ENCODE measurements at places on chromosomes 11 and 22. TPM values are rescaled to one million over a fixed set of nuclear protein-coding genes. Genes with fewer than 3 reads are reported as not detected.

GRCh38 chr22:40491990-40492631 lies 121.7 kb downstream of the SGSM3 start:
- H3K36me3 ChIP-seq, result no peaks in the 10 kb centered on the region
- H3K4me3 ChIP-seq, result no peak overlapping the region
- no peak for DNase-seq
- no peaks in the 10 kb centered on the region for H3K27me3 ChIP-seq

- H3K4me1 ChIP-seq, result no peaks in the 10 kb centered on the region
- no peak for DNase-seq
- H3K36me3 ChIP-seq, result no peaks in the 10 kb centered on the region
- no peak overlapping the region for H3K27ac ChIP-seq
Measured at GRCh38 chr11:77142091-77142975, 14.3 kb downstream of the MYO7A start.

DNA sequence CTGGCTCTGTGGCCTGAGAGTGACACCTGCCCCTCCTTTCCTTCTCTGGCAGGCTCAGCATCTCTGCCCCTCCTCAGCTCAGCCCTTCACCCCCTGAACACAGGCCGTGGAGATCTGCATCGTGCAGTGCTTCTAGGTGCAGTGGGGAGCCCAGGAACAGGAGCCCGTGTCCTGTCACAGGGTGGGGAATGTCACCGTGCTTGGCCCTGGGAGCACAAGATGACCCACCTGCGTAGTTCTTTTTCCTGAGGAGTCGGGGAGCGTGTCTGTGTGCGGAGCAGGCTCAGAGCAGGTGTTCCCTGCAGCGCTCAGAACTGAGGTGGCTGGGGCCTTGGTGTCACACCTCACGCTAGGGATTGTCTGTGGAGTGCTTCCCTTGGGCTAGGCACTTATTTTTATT lies 10.6 kb downstream of the TBC1D22A start:
- peaks cover 28% of the 10 kb centered on the region for H3K4me1 ChIP-seq
- 0 out of 2 replicates have a peak overlapping the region, but pooled peaks have one; percentile 14 for H3K27ac ChIP-seq
- H3K36me3 ChIP-seq, result no peaks in the 10 kb centered on the region
- DNase-seq, result no peak
- H3K4me3 ChIP-seq, result no peak overlapping the region

GRCh38 chr22:28051091-28051786 lies 132.2 kb upstream of the PITPNB start:
- H3K36me3 ChIP-seq, result no peaks in the 10 kb centered on the region
- no peak overlapping the region for H3K4me3 ChIP-seq
- H3K27ac ChIP-seq, result no peak overlapping the region
- H3K4me1 ChIP-seq, result no peaks in the 10 kb centered on the region

DNA sequence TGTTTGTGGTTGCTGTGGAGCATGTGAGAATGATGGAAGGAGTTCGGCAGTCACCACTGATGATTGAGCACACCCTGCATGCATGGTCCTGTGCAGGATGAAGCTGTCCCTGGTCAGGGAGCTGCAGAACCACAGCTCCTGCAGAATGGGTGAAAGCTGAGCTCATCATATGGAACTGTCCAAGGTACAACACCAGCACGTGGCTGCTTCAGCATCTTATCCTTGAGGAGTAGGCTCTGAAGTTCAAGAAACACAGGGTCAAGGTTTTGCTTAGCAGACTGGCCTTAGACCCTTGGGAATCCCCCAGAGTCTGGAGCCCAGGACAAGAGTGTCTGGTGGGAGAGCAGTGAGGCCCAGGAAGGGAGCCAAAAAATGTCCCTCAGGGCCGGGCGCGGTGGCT lies 182.4 kb upstream of the LARGE1 start:
- no peaks in the 10 kb centered on the region for H3K36me3 ChIP-seq
- no peak overlapping the region for H3K4me3 ChIP-seq
- no peak overlapping the region for H3K27ac ChIP-seq

- H3K27ac ChIP-seq, result no peak overlapping the region
- no peak for DNase-seq
- H3K27me3 ChIP-seq, result no peaks in the 10 kb centered on the region
- H3K4me1 ChIP-seq, result no peaks in the 10 kb centered on the region
Measured at GRCh38 chr11:131483453-131483852, 113.0 kb downstream of the NTM start.

- H3K4me1 ChIP-seq, result no peaks in the 10 kb centered on the region
- H3K27ac ChIP-seq, result no peak overlapping the region
- no peak for DNase-seq
- H3K36me3 ChIP-seq, result no peaks in the 10 kb centered on the region
- H3K27me3 ChIP-seq, result no peaks in the 10 kb centered on the region
Measured at GRCh38 chr11:61472282-61472681, 36.3 kb upstream of the LRRC10B start.

MMP3 gene
- total RNA-seq, result not detected

GRCh38 chr22:31086703-31087330 lies 5.7 kb downstream of the SMTN start:
- DNase-seq, result peak; percentile 30
- H3K4me1 ChIP-seq, result peaks cover 18% of the 10 kb centered on the region
- no peaks in the 10 kb centered on the region for H3K36me3 ChIP-seq

- H3K36me3 ChIP-seq, result no peaks in the 10 kb centered on the region
- H3K27ac ChIP-seq, result no peak overlapping the region
- no peaks in the 10 kb centered on the region for H3K4me1 ChIP-seq
- no peak overlapping the region for H3K4me3 ChIP-seq
Measured at GRCh38 chr22:39941601-39942000, 18.6 kb upstream of the TMA7B start.

- no peak for DNase-seq
- no peak overlapping the region for H3K4me3 ChIP-seq
Measured at GRCh38 chr22:47046411-47047065, 284.1 kb downstream of the TBC1D22A start.

- H3K4me1 ChIP-seq, result no peaks in the 10 kb centered on the region
- peaks cover 22% of the 10 kb centered on the region for H3K27me3 ChIP-seq
- no peak for DNase-seq
- H3K4me3 ChIP-seq, result no peak overlapping the region
Measured at GRCh38 chr11:116122697-116123472, 618.7 kb upstream of the CADM1 start.

DNA sequence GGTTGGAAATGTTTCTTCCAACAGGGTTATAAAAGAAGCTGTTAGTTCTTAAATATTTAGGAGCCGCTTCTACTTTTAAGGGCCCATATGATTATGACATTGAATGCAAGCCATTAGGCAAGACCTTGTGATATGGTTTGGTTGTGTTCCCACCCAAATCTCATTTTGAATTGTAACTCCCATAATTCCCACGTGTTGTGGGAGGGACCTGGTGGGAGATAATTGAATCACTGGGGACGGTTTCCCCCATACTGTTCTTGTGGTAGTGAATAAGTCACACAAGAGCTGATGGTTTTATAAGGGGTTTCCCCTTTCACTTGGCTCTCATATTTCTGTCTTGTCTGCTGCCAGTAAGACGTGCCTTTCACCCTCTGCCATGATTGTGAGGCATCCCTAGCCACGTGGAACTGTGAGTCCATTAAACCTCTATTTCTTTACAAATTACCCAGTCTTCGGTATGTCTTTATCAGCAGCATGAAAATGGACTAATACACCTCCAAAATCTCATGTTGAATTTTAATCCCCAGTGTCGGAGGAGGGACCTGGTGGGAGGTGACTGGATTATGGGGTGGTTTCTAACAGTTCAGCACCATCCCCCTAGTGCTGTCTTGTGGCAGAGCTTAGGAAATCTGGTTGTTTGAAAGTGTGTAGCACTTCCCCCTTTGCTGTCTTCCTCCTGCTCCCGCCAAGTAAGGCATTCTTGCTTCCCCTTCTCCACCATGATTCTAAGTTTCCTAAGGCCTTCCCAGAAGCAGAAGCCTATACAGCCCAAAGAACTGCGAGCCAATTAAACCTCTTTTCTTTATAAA lies 4.3 kb downstream of the CD59 start:
- H3K36me3 ChIP-seq, result peaks cover 32% of the 10 kb centered on the region
- H3K27me3 ChIP-seq, result no peaks in the 10 kb centered on the region
- peak; percentile 8 for DNase-seq
- H3K4me1 ChIP-seq, result peaks cover 40% of the 10 kb centered on the region
- no peak overlapping the region for H3K27ac ChIP-seq

- H3K27me3 ChIP-seq, result no peaks in the 10 kb centered on the region
- no peak overlapping the region for H3K4me3 ChIP-seq
- H3K4me1 ChIP-seq, result no peaks in the 10 kb centered on the region
- no peaks in the 10 kb centered on the region for H3K36me3 ChIP-seq
- no peak for DNase-seq
- H3K27ac ChIP-seq, result no peak overlapping the region
Measured at GRCh38 chr11:10622108-10622507, 53.6 kb upstream of the LYVE1 start.

GRCh38 chr11:20937826-20938225 lies 268.4 kb downstream of the NELL1 start:
- no peak overlapping the region for H3K4me3 ChIP-seq
- no peaks in the 10 kb centered on the region for H3K36me3 ChIP-seq
- H3K27me3 ChIP-seq, result peaks cover 4% of the 10 kb centered on the region
- no peak overlapping the region for H3K27ac ChIP-seq
- no peak for DNase-seq

- no peaks in the 10 kb centered on the region for H3K27me3 ChIP-seq
- H3K27ac ChIP-seq, result peak overlapping the region; percentile 52
- H3K4me3 ChIP-seq, result no peak overlapping the region
- no peaks in the 10 kb centered on the region for H3K36me3 ChIP-seq
- DNase-seq, result no peak
Measured at GRCh38 chr11:17019232-17019631, 5.0 kb upstream of the PLEKHA7 start.

DNA sequence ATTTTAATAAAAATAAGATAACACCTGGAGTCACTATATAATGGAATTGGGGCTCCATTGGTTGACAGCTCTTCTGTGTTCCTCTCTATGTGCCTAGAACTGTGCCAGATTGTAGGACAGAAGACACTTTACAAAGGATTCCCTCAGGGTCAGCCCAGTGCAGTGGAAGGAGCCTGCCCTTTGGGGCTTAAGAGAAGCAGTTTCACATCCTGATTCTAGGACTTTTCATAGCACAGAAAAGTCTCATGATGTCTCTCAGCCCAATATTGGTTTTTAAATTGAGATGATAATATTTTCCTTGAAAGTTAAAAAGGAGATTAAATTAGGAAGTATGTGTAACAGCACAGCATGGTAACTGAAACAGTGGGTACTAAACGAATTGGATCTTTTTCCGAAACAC lies 7.1 kb downstream of the PLAAT4 start:
- no peak overlapping the region for H3K4me3 ChIP-seq
- H3K27ac ChIP-seq, result no peak overlapping the region
- DNase-seq, result no peak
- H3K36me3 ChIP-seq, result no peaks in the 10 kb centered on the region
- no peaks in the 10 kb centered on the region for H3K27me3 ChIP-seq

- no peak for DNase-seq
- no peaks in the 10 kb centered on the region for H3K36me3 ChIP-seq
- no peak overlapping the region for H3K4me3 ChIP-seq
- no peaks in the 10 kb centered on the region for H3K27me3 ChIP-seq
- no peaks in the 10 kb centered on the region for H3K4me1 ChIP-seq
Measured at GRCh38 chr11:128304666-128305485, 282.5 kb downstream of the ETS1 start.

DNA sequence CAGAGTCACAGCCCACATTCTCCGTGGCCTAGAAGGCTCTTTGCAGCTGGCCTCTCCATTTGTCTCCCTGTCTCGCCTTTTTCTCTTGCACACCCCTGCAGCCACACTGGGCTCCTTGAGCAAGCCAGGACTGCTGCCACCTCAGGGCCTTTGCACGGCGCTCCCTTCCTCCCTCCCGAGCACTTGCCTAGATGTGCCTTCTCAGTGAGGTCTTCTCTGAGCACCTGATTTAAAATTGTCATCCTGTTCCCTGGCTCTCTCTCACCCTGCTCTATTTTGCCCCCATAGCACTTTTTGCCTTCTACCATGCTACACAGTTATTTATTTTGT lies 102.9 kb upstream of the THY1 start:
- no peaks in the 10 kb centered on the region for H3K36me3 ChIP-seq
- H3K27ac ChIP-seq, result no peak overlapping the region
- H3K27me3 ChIP-seq, result peaks cover 86% of the 10 kb centered on the region
- H3K4me3 ChIP-seq, result no peak overlapping the region
- no peak for DNase-seq

PRAME gene
- total RNA-seq, result not detected

ZNF408 gene
- total RNA-seq, result 13.8 TPM

GRCh38 chr11:76705826-76706225 lies 35.3 kb upstream of the LRRC32 start:
- peaks cover 21% of the 10 kb centered on the region for H3K4me1 ChIP-seq
- no peaks in the 10 kb centered on the region for H3K36me3 ChIP-seq
- H3K27me3 ChIP-seq, result no peaks in the 10 kb centered on the region
- no peak overlapping the region for H3K4me3 ChIP-seq
- no peak for DNase-seq
- H3K27ac ChIP-seq, result no peak overlapping the region

GRCh38 chr11:78795621-78796261 lies 221.1 kb upstream of the NARS2 start:
- H3K4me1 ChIP-seq, result no peaks in the 10 kb centered on the region
- no peaks in the 10 kb centered on the region for H3K36me3 ChIP-seq
- no peak overlapping the region for H3K27ac ChIP-seq

CHRNA10 gene
- total RNA-seq, result 1.9 TPM

FOLR3 gene
- not detected for total RNA-seq

- no peak overlapping the region for H3K4me3 ChIP-seq
- no peaks in the 10 kb centered on the region for H3K27me3 ChIP-seq
- no peak overlapping the region for H3K27ac ChIP-seq
- no peak for DNase-seq
- no peaks in the 10 kb centered on the region for H3K4me1 ChIP-seq
Measured at GRCh38 chr11:25396847-25397246, 900.0 kb downstream of the LUZP2 start.

DNA sequence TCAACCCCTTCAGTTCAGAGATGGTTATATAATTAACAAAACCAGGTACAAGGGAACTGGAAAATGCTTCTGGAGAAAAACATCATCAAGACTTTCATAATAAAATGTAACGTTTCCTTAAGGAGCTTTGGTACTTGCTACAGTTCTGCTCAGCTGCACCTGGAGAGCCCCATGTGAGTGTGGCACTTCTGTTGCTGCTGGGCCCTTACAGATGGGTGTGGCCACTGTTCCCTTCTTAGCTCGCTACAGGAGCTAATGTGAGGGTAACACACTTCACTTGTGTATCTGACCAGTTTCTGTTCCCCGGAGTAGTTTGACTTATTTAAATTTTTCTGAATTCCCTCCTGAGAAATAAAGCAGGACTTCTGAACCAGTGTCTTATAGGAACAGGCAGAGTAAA lies 4.0 kb downstream of the POU2AF3 start:
- H3K4me3 ChIP-seq, result no peak overlapping the region
- DNase-seq, result no peak
- no peak overlapping the region for H3K27ac ChIP-seq
- H3K27me3 ChIP-seq, result no peaks in the 10 kb centered on the region
- H3K4me1 ChIP-seq, result peaks cover 45% of the 10 kb centered on the region

- H3K27ac ChIP-seq, result no peak overlapping the region
- no peaks in the 10 kb centered on the region for H3K36me3 ChIP-seq
- H3K27me3 ChIP-seq, result no peaks in the 10 kb centered on the region
- H3K4me3 ChIP-seq, result no peak overlapping the region
Measured at GRCh38 chr11:30956751-30957150, 370.6 kb upstream of the MPPED2 start.

WBP2NL gene
- 12.2 TPM for total RNA-seq

DNA sequence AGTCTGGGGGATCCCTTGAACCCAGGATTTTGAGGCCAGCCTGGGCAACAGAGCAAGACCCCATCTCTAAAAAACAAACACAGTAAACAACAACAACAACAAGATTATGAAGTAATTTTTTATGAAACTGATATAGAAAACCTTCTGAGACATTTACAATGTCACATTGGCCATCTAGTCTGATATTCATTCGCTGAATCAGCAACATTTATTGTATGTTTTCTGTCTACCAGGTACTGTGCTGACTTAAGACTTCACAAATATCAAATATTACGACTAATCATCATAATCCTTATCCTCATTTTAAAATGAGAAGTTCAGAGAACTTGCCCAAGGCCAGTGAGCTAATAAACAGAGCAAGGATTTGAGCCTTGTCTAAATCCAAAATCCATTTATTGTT lies 120.8 kb downstream of the ATM start:
- H3K27ac ChIP-seq, result no peak overlapping the region
- H3K4me3 ChIP-seq, result no peak overlapping the region
- 0 out of 2 replicates have a peak, but pooled peaks cover 3% of the 10 kb centered on the region for H3K36me3 ChIP-seq
- no peak for DNase-seq

All from PC-9 (cell line).